H1 (cell line): ENCODE measurements at places on chromosomes 12 and 14.

- no peak for DNase-seq
Observed at GRCh38 chr14:68081489-68081888, 261.9 kb downstream of the RAD51B start.

GRCh38 chr12:96452261-96452922, 37.0 kb upstream of the CFAP54 start:
- DNase-seq, result no peak

- no peak for DNase-seq
Observed at GRCh38 chr12:110020956-110021355, 21.7 kb downstream of the ANKRD13A start.

DNA sequence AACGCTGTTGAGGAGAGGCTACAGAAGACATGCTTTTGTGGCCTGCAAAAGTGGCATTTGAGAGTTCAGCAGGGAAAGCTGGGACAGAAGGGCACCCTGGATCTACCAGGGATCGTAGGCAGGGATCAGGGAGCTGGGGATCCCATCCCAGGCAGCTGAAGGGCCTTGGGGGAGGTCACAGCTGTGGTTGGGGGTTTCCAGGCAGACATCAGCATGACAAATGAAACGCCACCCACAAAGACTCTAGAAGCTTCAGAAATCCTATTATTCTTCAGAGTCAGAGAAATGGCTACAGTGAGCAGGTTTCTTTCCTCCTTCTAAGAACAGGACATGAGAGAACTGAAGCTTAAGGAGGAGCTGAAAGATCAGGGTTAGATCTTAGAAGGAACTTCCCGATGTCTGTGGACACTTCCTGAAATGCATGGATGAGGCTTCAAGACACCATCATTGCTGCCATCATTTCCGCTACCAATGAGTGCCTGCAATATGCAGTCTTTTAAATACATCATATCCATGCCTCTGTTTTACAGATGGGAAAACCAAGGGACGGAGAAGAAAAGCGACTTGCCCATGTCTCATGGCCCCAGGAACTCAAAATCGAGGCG, 104.3 kb downstream of the RBM19 start:
- no peak for DNase-seq

DNA sequence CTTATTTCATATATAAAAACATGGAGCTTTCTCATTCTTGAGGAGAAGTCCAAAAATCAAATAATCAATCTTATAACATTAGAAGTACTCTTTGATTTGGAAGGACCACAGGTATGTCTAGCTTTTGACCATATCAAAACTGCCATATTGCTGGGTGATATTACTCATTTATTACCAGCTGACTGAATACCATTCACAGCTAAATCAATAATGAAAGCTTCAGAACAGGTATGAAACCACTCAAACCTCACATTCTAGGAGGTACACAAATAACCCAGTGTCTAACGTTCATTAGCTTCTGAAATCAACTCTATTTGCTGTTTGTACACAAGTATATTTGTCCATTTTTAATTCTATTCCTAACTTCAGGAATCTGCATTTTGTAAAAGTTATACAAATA, 16.8 kb upstream of the CCDC91 start:
- DNase-seq, result no peak

- DNase-seq, result no peak
Observed at GRCh38 chr14:80186301-80186800, 25.0 kb downstream of the DIO2 start.

DNA sequence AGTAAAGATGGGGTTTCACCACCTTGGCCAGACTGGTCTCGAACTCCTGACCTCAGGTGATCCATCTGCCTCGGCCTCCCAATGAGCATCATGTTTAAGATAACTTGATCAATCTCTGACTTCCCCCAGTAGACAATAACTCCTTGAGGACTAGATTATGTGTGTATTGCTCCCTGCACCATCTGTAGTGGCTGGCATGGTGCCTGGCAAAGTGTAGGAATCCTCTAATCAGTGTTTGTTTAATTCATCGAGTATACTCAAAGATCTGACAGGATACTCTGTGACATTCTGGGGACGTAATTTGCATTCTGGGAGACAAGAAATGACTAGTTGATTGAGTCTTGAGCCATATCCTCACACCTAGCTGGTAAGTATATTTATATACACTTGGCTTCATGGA, 873.5 kb upstream of the TMEM132C start:
- DNase-seq, result no peak

GRCh38 chr12:52543985-52544883, 8.7 kb downstream of the KRT71 start:
- no peak for DNase-seq

- DNase-seq, result no peak
Observed at GRCh38 chr14:31560759-31561154, 447 bp upstream of the NUBPL start.

DNA sequence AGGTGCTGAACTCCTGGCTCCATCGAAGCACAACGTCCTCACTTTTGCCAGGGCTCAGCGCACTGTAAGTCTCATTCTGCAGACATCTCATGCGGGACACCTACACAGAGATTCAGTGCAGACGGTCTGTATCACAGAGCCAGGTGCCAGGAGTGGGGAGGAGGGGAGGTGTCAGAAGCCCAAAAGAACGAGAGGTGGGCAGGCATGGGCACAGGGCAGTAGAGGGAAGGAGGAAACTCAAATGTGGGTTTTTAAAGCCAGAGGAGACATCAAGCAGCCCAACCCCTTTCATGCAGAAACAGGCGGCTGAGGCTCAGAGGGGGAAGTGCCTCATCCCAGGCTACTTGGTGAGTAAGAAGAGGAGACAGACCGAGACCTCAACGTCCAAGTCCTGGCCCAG, 2.5 kb upstream of the LPAR5 start:
- DNase-seq, result no peak

- no peak for DNase-seq
Observed at GRCh38 chr14:68976160-68977067, 2.7 kb downstream of the ACTN1 start.

DNA sequence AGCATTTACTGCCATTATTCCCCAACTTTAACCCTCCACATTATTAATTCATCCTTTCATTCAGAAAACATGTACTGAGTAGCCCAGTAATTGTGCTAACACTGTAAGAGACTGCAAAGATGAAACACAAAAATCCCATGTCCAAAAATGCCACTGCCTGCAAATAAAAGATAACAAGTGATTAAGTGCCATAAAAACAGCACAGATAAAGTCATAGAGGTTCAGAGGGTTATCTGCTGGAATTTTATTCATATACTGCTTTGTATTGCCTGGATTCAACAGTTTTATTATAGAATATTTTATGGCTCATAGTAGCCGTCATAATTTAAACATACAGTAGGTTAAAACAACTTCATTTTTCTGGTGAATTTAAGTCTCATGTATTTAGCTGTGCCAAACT, 177.9 kb downstream of the KICS2 start:
- DNase-seq, result no peak

- no peak for DNase-seq
Observed at GRCh38 chr14:20302042-20302755, 3.6 kb downstream of the TTC5 start.

GRCh38 chr14:89881839-89882238, 72.7 kb downstream of the EFCAB11 start:
- DNase-seq, result no peak

- no peak for DNase-seq
Observed at GRCh38 chr14:29674566-29675285, 252.9 kb downstream of the PRKD1 start.

- no peak for DNase-seq
Observed at GRCh38 chr12:104457746-104458693, 1.3 kb downstream of the CHST11 start.

- DNase-seq, result no peak
Observed at GRCh38 chr12:95321516-95322246, 104.1 kb downstream of the VEZT start.

GRCh38 chr12:5068619-5069018, 24.9 kb downstream of the KCNA5 start:
- DNase-seq, result no peak

- DNase-seq, result no peak
Observed at GRCh38 chr12:106632797-106633450, 50.1 kb downstream of the RFX4 start.

GRCh38 chr12:25615119-25615518, 62.0 kb upstream of the LMNTD1 start:
- no peak for DNase-seq

GRCh38 chr12:118355843-118356242, 16.9 kb downstream of the TAOK3 start:
- no peak for DNase-seq

- no peak for DNase-seq
Observed at GRCh38 chr14:61151251-61151650, 129.9 kb downstream of the TMEM30B start.

DNA sequence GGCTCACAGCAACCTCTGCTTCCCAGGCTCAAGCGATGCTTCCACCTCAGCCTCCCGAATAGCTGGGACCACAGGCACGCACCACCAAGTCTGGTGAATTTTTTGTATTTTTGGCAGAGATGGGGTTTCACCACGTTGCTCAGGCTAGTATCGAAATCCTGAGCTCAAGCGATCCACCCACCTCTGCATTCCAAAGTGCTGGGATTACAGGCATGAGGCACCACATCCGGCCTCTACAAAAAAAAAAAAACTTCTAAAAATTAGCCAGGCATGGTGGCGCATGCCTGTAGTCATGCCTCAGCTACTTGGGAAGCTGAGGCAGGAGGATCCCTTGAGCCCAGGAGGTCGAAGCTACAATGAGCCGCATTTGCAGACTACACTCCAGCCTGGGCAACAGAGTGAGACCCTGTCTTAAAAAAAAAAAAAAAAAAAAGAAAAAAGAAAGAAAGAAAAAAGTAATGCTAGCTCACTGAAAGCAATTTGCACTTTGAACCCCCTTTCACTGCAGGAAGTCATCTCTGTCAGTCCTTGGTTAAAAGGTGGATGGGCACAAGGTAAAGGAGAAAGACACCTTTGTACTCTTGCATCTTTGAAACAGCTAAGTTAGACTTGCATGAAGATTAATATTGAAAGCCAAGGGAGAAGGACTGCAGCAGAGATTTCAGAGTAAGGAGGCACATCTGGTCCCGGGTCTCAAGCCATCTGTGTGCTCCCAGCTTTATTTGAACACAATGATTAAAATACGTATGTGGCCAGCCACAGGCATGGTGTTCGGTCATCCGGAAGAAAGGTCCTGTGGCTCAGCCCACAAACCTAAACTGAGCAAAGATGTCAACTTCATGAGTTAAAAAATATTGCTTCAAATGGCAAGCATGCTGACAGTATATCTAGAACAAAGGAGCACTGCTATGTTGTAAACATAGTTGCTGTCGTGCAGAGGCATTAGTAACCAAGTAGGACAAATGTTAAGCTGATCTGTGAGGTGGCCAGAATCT, 103.8 kb upstream of the HMGA2 start:
- DNase-seq, result no peak

- DNase-seq, result no peak
Observed at GRCh38 chr12:117033382-117034221, 65.6 kb downstream of the TESC start.

DNA sequence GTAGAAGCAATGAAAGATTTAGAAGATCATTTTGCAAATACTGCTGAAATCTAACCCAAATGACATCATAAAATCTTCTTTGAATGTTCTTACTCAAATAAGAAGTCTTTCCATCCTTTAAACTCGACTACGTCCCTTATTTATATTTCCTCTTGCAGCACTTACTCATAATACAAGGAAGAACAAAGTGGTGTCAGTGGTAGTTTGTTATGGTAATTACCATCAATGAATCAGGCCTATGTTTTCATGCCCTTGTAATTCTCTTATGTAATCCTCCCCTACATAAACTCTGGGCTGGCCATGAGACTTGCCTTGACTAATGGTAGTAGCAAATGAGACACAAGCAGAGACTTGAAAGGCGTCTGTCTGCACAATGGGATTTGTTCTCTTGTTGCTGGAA, 17.0 kb downstream of the EEA1 start:
- DNase-seq, result no peak
